ENCODE measurements at places on chromosomes 3 and 15.

- H3K4me3 ChIP-seq: no peak overlapping the region
- H3K36me3 ChIP-seq: no peaks in the 10 kb centered on the region
- no peaks in the 10 kb centered on the region for H3K27me3 ChIP-seq
- no peak for DNase-seq
- H3K4me1 ChIP-seq: no peaks in the 10 kb centered on the region
Measured at GRCh38 chr15:36109943-36110658, 469.3 kb upstream of the CDIN1 start.

DNA sequence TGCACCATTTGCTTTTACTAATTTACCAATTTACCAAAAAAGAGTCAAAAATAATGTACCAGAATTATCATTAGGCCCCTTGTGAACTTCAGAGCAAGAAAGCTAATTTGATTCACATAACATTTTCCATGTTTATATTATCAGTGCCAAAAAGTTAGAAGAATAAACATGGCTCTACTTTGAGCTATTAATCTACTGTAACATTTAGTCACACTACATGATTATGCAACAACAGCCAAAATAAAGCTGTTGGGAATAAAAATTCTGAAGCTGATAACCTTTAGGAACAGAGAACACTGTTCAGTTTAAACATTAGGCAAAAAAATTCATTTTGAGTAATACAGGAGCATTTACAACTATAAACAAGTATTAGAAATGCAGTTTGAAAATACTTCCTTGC, 63.6 kb downstream of the PROS1 start:
- H3K27ac ChIP-seq: no peak overlapping the region
- no peaks in the 10 kb centered on the region for H3K27me3 ChIP-seq
- no peak overlapping the region for H3K4me3 ChIP-seq

DNA sequence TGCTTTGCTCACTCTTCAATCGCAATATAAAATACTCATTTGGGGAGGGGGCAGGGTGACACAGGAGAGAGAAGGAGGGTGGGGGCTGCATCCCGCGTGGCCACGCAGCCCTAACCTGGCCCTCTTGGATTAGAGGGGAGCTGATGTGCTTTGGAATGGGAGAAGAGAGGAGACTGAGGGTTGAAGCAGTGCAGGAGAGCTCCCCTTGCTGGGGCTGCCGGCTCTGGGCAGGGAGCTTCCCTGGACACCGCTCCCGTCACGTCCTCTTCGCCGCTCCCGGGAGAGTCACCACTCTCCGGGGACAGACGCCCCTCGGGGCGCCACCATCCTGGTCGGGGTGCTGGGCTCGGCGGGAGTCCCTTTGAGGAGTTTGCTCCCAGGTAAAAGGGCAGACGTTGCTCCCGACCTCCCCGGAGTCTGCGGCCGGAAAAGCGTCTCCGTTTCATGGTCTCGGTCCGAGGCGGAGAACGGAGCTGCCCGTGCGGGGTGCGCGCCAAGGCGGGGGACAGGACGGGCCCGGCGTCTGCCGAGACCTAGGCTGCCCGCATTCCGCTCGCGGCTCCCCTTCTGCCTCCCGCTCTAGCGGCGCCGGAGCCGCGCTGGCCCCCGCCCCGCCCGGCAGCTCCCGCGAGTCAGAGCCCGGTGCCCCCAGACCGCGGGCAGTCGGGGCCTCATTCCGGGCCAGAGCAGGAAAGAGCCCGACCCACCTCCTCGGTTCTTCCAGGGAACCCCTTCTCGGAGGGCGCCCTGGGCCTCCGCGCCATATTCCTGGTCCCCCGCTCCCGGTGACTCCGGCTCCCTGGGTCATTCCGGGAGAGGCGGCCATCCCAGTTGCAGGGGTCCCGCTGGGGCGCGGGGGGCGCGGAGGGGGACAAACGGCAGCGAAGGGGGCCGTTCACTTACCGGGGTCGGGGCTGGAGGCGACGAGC, 603 bp downstream of the SLC7A14 start:
- H3K4me1 ChIP-seq: no peaks in the 10 kb centered on the region
- no peak overlapping the region for H3K4me3 ChIP-seq
- peaks cover 68% of the 10 kb centered on the region for H3K27me3 ChIP-seq
- H3K27ac ChIP-seq: no peak overlapping the region

GRCh38 chr3:105502333-105502732, 135.6 kb downstream of the ALCAM start:
- no peak overlapping the region for H3K4me3 ChIP-seq
- no peak for DNase-seq
- H3K36me3 ChIP-seq: no peaks in the 10 kb centered on the region
- H3K27ac ChIP-seq: no peak overlapping the region
- H3K4me1 ChIP-seq: no peaks in the 10 kb centered on the region
